ENCODE measurements at places on chromosomes 12 and 14. TPM values are rescaled to one million over a fixed set of nuclear protein-coding genes. Genes with fewer than 3 reads are reported as not detected.

The CARMIL3 gene
- total RNA-seq, result under 0.01 TPM

The GALNT8 gene
- total RNA-seq, result not detected

The USP44 gene
- total RNA-seq, result 0.79 TPM

The C12orf42 gene
- not detected for total RNA-seq

The CCDC198 gene
- total RNA-seq, result 0.53 TPM

The MYF6 gene
- not detected for total RNA-seq

The FITM1 gene
- total RNA-seq, result 0.13 TPM

The PYGL gene
- total RNA-seq, result 31.6 TPM

The RNFT2 gene
- 4.1 TPM for total RNA-seq

The KRT72 gene
- not detected for total RNA-seq

The WNT1 gene
- not detected for total RNA-seq

The OTUB2 gene
- 1.2 TPM for total RNA-seq

The TAS2R30 gene
- 6.2 TPM for total RNA-seq

The KRT78 gene
- total RNA-seq, result not detected

The AQP6 gene
- 0.13 TPM for total RNA-seq

The SMCO2 gene
- 0.13 TPM for total RNA-seq

The ASCL1 gene
- not detected for total RNA-seq

The SLC10A1 gene
- total RNA-seq, result not detected

The AICDA gene
- not detected for total RNA-seq

The KLHL33 gene
- 0.13 TPM for total RNA-seq

The SLC6A15 gene
- 0.13 TPM for total RNA-seq

The HOXC13 gene
- total RNA-seq, result not detected

The KCNH3 gene
- under 0.01 TPM for total RNA-seq

The ADAM20 gene
- total RNA-seq, result 1.7 TPM

The STRAP gene
- 64.5 TPM for total RNA-seq

The HNRNPA1 gene
- total RNA-seq, result 443 TPM

The NYNRIN gene
- total RNA-seq, result 6.5 TPM

The CMKLR1 gene
- 6.5 TPM for total RNA-seq

The OR6C2 gene
- not detected for total RNA-seq

The PTPRQ gene
- total RNA-seq, result 0.06 TPM

The HELB gene
- total RNA-seq, result 3.2 TPM

The GLIPR1L1 gene
- not detected for total RNA-seq

The SERPINA5 gene
- total RNA-seq, result not detected

The CHMP4A gene
- total RNA-seq, result 31.3 TPM

The KRT75 gene
- total RNA-seq, result not detected

The METTL25 gene
- 9.5 TPM for total RNA-seq

The OR10AD1 gene
- not detected for total RNA-seq

The GALC gene
- 36.7 TPM for total RNA-seq

The FCF1 gene
- total RNA-seq, result 44.7 TPM

The FOXN4 gene
- total RNA-seq, result not detected

The HOXC10 gene
- not detected for total RNA-seq

The CLEC4D gene
- total RNA-seq, result not detected

The MYH7 gene
- not detected for total RNA-seq

The CLEC1B gene
- not detected for total RNA-seq

The KRT3 gene
- not detected for total RNA-seq

The TMEM30B gene
- 2.4 TPM for total RNA-seq

The TAS2R46 gene
- 1.1 TPM for total RNA-seq

The DAD1 gene
- 309 TPM for total RNA-seq

The SOAT2 gene
- 0.26 TPM for total RNA-seq

Data from aortic smooth muscle cell (primary cell).